Heart right ventricle (tissue), 16 donors: ENCODE measurements at places on chromosomes 16 and 17.

DNA sequence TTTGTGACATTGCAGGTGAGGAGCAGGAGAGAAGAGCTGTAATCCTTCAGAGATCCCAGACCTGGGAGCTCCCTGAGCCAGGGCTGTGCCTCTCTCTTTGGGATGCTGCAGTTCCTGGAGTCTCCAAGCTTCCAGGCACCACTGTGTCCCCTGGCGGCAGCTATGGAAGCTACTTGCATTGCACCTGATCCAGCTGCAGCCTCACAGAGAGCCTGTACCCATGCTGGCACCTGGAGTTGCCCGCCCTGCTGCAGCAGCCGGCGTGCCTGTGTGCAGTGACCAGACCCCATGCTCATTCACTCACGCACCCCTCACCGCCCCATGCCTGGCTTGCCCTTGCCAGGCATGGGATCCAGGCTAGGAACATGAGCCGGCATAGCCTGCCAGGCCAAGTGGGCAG, 51.8 kb upstream of the MED9 start:
- no peak for DNase-seq

DNA sequence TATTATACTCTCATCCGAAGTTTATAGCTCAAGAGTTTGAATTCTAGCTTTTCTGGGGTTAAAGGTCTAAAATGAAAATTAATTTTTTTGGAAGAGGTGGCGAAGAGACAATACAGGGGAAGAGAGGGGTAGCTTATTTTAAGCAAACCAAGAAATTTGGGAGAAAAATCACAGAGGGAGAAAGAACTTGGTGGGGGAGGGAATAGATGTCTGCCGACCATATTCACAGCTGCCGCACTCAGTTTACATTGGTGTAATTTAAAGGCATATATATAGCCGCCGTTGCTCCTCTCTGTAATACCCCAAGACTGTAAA, 6.5 kb upstream of the ZFHX3 start:
- no peak for DNase-seq

DNA sequence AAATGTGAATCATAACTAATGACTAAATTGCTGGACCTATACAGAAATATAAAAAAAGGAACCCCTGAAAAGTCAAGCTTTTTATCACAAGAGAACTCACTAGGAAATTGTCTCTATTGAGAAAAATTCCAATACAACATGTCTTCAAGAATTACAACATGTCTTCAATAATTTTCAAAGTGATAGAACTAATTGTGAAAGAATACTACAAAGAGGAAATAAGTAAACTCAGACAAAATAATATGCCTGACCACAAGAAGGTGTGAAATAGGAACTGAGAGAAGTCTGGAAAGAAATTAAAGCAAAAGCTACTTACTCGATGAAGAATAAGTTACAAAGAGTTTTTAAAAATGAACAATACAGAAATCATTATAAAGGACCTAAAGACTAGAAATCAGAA, 29.9 kb upstream of the OR1G1 start:
- no peak for DNase-seq

DNA sequence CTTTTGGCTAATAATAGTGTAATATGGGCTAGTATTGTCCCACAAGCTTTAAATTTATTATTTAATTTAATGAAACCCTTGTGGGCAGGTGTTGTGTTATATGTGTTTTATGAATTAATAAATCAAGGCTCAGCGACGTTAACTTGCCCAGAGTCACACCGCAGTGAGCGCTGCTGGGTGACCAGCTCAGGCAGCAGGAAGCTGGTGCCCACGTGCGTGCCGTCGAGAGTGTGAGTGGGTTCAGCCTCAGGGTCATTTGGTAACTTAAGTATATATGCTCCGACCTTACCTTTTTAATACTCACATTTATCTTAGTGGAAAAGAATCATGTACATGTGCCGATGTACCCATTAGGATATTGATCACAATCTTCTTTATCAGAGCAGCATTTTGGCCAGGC, 137.4 kb upstream of the CHMP6 start:
- no peak for DNase-seq

GRCh38 chr16:57562669-57563486, 20.4 kb downstream of the ADGRG5 start:
- no peak for DNase-seq
